Hematopoietic multipotent progenitor cell treated with erythropoietin and hydrocortisone succinate and interleukin-3 and kit ligand, for 17 days (in vitro differentiated cells): ENCODE measurements at places on chromosomes 1 and 21.

GRCh38 chr1:86741947-86742572 lies 37.7 kb downstream of the SH3GLB1 start:
- DNase-seq = peak; percentile 84

DNA sequence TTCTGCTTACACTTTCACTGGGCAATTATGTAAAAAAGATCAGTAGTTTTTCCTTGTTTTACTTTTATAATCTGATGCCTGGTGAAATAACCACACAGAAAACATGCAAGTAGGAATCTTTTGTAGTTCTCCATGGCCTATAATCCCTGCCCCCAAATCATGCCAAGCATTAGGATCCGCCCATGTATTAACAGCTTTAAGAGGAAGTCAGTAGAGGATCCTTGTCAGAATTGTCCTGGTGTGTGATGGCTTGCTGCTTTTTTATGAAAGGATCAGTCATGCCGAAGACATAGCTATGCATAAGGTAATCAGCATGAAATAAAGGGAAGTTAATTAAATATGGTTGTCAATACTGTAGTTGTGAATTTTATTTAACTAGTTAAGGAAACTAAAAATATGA lies 20.0 kb downstream of the ADGRL2 start:
- no peak for DNase-seq

- no peak for DNase-seq
Measured at GRCh38 chr1:161013131-161013487, 7.8 kb downstream of the F11R start.

DNA sequence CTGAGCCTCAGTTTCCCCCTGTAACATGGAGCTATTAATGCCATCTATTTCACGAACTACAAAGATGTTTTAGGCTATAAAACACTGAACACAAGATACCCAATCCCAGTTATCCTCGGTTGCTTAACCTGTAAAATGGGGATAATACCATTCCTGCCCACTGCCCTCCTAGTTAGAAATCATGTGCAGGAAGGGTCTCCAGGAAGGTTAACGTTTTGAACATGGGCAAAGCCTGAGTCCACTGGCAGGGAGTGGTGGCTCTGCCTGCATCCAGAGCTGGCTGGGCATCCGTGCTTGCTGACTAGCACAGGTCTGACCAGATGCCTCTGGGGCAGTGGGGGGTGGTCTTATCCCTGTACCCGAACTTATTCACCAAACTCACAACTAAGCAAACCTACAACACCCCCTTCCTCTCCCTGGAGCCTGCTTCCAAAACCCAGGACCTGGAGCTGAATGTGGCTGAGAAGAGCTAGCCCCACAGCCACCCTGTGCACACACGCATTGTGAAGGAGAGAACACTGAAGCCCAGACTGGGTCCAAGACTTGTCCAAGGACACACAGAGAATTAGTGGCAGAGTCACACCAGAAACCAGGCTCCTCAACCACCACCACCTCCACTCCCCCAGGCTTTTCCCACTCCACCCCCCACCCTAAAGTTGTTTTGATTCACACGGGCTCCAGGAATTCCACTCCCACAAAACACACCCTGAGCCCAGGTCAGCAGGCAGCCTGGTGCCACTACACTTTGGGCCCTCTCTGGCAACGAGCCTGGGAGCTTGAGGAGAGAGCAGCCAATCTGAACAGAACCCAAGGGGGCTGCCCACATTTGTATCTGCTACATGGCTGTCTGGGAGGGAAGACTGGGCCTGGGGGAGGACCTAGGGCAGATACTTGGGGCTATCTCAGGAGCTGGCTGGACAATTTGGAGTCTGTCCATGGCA lies 1.6 kb downstream of the E2F2 start:
- peak; percentile 84 for DNase-seq

DNA sequence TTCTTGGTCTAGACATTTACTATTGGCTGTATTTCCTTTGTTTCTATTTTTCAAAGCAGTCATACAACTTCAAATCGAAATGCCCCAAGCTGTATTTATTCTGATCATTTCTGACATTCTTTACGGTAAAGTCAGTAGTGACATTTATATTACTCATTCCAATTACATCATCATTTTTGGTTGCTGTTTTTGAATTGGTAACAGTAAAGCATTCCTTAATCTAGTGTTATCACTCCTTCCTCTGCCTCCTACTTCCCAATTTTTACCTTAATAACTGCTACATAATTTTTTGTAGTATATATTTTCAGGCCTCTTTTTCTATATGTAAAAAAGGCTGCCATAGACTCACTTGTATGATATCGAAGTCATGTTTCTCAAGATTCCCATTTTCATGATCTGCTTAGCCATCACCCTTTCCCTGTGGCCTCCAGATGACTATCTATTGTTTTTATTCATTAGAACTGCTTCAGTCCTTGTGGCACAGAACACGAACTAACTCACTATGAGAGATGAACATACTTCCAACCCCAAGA lies 167.2 kb downstream of the RUNX1 start:
- peak; percentile 11 for DNase-seq

GRCh38 chr1:242811092-242811840 lies 286.8 kb upstream of the PLD5 start:
- DNase-seq = no peak

DNA sequence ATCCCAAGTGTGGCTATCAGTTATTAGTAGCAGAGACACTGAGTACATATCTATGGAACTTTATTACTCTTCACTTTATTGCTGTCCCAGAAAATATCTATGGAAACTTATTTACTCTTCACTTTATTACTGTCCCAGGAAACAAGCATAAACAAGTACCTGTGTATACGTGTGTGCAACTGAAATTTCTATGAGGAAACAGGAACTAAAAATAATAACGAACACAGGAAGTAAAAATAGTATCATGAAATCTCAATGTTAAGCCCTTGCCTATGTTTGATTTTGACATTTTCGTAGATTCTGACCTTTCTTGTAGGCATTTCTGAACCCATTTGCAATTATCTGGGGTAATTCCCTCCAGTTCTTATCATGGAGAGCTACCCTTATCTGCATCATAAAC lies 64.9 kb upstream of the KRTAP19-8 start:
- DNase-seq = no peak

DNA sequence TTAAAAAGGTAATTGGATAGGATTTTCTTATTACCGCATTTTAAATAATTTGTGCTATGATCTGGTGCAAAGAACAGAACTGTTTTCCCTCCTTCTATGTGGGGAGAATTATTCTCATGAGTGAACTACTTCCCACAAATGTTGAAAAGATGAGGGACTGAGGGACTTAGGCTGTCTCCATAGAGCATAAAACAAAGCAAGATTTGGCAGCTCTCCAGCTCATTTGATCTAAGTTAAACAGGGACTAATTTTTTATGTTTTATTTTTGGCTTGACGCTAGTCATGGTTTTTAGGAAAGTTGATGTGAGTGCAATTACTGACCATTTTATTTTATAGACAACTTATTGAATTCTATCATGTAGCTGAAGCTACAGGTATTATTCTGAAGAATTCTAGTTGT lies 362.3 kb downstream of the HLX start:
- DNase-seq = no peak

DNA sequence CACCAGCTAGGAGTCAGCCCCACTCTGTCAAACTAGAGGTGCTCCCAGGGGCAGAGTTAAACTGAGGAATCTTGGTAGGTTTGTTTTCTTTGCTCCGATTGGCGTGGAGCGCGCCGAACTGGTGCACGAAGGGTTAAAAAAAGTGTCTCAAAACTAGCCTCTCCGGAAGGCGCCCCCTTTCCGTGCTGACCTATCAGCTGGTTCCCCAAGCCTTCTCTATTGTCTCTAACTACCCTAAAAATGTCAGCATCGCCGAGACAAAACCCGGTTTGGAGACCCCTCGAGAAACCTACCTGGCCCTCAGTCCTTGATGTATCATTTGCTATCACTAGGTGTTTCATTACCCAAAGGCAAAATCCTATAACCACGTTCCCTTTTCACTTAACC lies 2.2 kb downstream of the TGFB2 start:
- no peak for DNase-seq

- DNase-seq = no peak
Measured at GRCh38 chr1:70707214-70707613, 296.1 kb downstream of the CTH start.

DNA sequence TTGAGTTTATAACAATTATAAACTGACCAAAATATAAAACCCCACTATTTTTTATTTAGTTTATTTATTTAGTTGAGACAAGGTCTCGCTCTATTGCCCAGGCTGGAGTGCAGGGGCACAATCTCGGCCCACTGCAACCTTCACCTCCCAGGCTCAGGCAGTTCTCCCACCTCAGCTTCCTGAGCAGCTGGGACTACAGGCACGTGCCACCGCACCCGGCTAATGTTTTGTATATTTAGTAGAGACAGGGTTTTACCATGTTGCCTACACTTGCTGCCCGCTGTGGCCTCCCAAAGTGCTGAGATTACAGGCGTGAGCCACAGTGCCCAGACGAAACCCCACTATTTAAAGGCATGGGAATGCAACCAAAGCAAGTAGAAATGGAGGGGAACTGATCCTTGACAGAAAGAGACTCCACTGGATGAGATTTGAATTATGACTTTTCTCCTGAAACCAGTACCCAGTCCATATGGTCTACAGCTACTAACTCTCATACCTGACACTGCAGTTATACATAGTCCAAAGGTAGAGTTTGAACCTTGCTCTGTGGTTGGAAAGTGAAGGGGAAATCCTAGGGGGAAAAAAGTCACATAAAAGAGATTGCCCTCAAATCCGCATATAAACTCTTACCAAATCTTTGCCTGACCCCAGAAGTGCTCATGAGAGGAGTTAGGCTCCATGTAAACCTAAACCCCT lies 11.3 kb downstream of the LRRC8C start:
- DNase-seq = no peak

DNA sequence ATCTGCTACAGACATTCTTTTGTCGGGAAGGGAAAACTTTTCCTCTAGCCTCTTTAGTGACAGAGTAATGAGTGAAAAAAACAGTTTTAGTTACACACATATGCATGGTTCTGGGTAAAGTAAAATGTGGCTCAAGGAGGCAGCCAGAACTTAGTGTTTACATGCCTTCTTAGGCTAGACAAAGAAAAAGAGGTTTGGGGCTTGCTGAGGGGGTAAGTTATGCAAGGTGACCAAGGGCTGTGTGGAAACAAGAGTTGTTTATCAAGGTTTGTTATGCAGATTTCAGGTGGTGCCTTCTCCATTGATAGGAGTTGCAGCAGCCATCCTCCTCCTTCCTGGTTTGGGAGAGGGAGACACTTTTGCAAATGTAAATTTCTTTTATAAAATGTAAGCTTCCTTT lies 66.5 kb upstream of the RAB3GAP2 start:
- no peak for DNase-seq

DNA sequence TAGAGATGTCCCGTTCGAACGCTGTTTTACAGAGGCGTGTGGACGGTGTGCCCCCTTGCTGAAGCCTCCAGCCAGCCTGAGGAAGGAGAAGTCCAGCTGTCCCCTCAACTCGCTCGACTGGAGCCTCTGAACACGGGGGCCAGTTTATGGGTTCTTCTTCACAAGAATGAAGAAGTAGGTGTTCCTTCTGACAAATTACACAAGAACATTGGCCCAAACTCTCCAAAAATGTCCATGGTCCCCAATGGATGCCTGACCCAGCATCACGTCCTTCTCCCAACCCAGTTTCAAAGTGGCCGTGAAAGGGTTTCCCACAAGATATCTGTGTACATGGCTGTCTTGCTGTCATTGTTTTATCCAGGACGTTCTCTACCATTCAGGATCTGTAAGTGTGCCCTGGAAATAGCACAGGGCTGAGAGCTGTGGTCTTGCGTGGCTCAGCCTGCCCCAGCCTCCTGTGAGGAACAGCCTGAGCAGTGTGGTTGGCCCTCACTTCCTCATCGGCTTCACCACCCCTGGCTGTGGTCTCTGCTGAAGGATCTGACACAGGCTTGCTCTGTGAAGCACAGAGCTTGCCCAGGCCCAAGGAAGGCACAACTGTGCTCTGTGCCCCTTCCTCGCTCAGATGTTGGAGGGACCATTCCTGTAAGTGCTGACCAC lies 1.0 kb upstream of the S100B start:
- DNase-seq = no peak

GRCh38 chr1:6601049-6601922 lies 1.4 kb downstream of the KLHL21 start:
- DNase-seq = peak; percentile 99

- DNase-seq = no peak
Measured at GRCh38 chr1:108563808-108564207, 3.9 kb downstream of the EEIG2 start.

- no peak for DNase-seq
Measured at GRCh38 chr1:153978274-153978909, 918 bp upstream of the JTB start.

DNA sequence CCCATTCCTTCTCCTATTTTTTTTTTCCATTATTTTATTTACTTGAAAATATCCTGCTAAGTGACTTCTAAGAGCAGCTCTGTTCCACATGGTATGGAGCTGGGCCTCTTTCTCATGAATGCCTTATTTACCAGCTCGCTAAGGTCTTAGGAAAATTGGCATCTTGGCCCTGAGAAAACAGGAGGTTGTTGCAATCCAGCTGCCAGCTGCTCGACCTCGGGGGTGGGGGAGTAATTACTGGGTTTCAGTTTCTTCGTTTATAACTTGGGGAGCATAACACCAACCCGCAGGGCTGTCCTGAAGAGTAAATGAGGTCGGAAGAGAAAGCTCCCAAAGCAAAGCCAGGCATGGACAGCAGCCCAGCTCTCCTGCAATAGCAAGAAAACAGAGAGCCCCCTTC lies 176.3 kb downstream of the AJAP1 start:
- DNase-seq = no peak

DNA sequence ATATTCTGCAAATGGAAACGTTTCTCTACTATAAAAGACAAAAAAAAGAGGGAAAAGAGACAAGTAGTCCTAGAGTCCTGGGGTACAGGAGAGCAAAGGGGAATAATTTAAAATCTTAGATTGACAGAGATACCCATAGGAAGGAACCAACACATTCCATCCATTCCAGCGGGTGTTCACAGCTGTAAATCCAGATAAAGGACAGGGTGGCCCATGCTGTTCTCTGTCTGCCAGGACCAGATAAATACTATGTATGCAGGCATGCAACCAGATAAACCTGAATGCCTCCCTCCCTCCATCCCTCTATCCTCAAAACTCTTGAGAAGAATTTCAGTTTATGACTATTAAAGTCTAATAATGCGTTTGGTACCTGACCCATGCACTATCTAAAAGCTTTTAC lies 131.8 kb downstream of the PTPN14 start:
- DNase-seq = peak; percentile 74

DNA sequence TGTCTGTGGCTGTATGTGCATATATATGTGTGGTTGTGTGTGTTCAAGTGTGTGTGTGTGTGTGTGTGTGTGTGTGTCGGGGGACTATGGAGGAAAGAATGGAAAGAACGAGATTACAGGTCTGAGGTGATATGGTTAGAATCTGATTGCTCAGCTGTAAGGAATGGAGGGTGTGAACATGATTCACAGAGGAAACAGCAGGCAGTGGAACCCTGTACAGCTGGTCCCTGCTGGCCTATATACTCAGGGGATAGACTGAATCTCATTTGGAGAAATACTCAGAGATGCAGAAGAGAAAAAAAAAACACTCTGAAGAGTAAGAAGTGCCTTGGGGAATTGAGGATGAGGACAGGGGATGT lies 180.1 kb upstream of the ESRRG start:
- DNase-seq = no peak
